Cortex of kidney (tissue), 1 donor: ENCODE measurements at places on chromosomes 16 and 17.

DNA sequence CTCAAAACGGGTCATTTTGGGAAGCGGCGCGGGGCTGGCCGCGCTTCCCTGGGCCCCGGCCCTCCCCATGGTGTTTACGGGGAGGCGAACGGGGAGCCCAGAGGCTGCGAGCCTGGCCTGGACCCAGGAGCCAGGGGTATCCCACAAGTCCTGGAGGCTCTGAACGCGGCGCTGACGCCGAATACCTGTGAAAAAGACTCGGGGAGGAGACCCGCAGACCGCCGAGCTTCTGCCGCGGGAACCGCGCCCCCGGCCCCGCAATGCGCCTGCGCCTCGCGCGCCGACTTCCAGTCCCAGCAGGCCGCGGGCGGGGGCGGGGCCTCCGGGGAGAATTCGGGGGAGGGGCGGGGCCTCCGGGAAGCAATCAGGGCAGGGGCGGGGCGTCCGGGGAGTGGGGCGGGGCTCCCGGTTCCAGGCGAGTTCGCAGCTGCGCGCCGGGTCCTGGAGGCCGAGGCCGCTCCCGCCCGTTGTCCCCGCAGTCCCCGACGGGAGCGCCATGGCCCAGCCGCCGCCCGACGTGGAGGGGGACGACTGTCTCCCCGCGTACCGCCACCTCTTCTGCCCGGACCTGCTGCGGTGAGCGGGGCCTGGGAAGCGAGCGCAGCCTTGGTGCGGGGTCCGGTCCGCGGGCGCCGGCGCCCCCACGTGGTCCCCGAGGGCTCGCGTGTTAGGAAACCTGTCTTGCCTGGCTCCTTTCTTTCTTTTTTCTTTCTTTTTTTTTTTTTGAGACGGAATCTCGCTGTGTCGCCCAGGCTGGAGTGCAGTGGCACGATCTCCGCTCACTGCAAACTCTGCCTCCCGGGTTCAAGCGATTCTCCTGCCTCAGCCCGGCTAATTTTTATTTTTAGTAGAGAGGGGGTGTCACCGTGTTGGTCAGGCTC is at the start of gene DECR2:
Gene DECR2, plus strand, starts transcription at position 418 of the 881 bp plus-strand sequence. Its CDS starts 79 bp downstream, at position 497.
- DNase-seq = no peak

DNA sequence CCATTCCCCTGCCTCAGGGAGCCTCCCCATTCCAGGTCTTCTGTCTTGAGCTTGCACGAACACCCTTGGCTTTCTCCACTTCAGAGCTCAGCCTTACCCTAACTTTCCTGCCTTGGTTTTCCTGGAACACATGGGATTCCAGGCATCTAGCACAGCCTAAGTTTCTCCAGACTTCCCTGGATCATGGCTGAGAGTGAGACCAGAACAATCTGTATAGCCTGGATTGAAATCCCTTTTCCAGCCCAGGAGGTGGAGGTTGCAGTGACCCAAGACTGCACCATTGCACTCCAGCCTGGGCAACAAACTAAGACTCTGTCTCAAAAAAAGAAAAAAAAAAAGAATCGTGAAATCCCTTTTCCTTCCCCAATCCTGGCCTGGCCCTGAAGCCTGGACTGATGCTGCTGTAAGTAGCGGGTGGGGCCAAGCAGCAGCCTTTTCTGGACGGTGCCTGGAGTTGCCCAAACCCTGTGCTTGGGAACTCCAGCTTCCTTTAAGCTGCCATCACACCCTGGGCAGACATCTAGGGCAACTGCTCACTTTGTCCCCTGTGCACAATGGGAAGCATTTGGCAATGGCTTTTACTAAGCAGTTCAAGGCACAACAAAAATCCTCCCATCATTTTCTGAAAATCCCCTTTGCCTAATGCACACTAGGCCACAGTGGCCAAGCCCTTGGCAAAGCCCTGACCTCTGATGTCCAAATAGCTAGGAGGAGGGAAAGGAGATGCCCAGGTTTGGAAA is 12.0 kb upstream of the SLC16A5 start:
- DNase-seq = no peak

DNA sequence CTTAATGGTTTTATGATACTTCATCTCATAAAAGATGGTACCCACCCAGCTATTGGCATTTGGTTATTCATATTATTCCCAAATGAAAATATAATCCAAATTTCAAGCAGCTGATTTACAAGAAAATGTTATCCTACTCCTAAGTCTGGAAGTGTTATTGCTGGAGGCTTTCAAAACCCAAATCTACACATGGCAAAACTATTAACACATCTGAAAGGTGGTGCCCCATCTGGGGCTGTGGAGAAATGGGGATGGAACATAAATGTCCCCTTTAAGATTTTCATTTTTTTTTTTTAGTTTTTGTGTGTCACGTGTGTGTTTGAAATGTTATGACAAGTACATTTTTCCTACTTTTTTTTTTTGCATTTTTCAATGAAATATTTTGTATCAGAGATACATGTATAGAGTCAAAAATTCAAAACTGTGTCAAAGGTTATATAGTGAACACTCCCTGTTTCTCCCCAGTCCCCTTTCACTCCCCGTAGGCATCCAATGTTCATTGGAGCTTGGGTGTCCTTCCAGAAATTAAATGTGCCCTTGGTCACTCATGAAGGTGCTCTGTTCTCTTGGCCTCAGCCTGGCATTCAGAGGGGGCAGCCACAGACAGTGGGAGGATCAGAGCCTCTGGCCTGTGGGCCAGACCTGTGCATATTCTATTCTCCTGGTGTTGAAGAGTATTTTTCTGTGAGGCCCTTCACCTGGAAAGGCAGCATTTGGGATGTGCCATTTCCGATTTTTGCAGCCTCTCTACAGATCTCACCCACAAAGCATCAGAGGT is 79.1 kb downstream of the CLEC16A start:
- no peak for DNase-seq

GRCh38 chr17:72125742-72126141 is 4.9 kb downstream of the SOX9 start:
- DNase-seq = no peak

- DNase-seq = no peak
These were observed 239.2 kb upstream of the MAF start for GRCh38 chr16:79839466-79840341.

DNA sequence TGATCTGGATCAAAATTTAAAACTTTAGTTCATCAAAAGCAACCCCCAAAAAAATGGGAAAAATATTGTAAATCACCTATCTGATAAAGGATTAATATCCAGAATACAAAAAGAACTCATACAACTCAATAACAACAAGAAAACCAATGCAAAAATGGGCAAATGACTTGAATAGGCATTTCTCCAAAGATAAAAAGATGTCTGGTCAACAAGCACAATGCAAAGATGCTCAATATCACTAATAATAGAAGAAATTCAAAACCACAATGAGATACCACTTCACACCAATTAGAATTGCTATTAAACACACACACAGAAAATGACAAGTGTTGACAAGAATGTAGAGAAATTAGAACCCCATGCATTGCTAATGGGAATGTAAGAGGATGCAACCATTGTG is 40.4 kb downstream of the UBE2G1 start:
- DNase-seq = no peak

DNA sequence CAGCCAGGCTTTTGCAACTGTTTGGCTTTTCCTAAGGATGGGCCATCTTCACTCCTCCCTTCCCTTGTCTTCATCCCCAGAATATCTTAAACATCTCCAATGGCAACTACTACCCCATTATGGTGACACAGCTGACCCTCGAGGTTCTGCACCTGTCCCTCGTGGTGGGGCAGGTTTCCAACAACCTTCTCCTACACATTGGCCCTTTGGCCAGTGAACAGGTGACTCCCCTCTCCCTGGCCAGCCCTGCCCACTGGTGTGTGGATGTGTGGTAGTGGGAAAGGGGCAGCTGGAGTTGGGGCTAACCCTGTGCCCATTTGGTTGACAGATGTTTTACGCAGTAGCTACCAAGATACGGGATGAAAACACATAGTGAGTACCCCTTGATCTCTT is 4.7 kb downstream of the TMEM106A start:
- no peak for DNase-seq

- DNase-seq = no peak
These were observed 19.1 kb downstream of the NPTX1 start for GRCh38 chr17:80457236-80457856.

DNA sequence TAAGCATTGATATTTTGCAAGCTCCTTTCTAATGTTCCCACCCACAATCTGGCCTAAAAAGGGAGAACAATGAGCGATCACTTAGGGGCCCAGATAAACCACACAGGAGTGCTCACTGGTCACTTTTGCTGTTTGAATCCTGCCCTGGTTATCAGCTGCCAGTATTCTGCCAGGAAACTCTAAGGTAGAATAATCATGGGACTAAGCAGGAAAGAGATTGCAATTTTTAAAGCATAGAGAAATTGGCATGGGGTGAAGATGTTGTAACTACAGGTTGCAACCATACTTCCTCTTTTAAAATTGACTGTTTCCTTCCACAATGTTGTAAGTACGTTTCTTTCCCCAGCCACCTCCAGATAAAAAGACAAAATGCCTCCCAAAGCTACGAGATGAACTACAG is 251.2 kb upstream of the CDH11 start:
- DNase-seq = no peak

- DNase-seq = no peak
These were observed 5.8 kb upstream of the RFFL start for GRCh38 chr17:35069311-35069710.

GRCh38 chr17:51427856-51428255 is 167.5 kb downstream of the UTP18 start:
- DNase-seq = no peak

DNA sequence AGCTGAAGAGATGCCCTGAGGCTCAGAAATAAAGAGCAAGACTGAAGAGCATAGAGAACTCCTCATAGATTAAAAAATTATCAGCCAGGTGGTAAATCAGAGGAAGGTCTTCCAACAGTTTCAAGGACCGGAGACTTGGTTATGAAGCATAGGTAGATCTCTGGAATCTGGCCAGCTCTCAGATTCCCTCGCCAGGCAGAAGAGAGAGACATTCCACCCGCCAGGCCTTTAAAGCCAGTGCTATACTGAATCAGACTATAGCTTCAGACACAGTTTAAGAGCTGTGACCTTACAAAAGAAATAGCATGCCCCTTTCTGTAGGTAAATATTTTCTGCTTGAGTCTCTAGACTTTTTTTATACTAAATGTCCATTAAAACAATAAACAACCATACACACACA is 70.3 kb downstream of the NFATC3 start:
- no peak for DNase-seq

DNA sequence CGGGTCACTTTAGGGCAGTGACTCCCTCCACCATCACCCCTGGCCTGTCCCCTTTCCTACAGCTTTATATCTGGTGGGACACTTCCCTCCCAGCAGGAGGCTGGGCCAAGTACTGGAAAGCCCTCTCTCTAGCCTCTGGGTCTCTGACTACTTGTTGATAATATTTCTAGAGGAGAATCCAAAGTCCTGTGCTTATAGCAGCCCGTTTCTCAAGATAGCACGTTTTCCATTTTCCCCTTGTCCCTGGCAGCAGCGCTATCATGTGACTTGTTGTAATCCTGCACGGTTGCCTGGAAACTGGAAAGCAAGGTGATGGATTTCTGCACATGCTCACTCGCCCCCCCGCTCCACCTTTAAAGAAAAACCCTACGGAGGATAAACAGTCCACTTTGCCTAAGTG is 3.3 kb upstream of the AXIN2 start:
- no peak for DNase-seq

GRCh38 chr17:75549246-75550138 is 24.0 kb downstream of the LLGL2 start:
- no peak for DNase-seq

DNA sequence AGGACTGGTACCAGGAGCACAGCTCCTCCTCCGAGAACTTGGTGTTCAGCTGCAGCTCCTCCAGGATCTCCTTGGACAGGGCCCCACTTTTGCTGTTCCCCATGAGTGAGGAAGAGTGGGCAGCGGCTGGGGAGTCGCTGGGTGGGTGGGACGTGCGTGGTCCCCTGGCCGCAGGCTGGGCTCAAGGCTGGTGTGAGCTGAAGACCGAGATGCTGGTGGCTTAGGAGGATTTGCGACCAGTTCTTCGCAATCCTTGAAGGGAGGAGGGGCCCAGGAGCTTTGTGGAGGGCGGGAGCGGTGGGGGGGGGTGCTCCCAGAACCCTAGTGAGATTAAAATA is at the start of gene RCVRN:
Gene RCVRN, minus strand, starts transcription at position 194 of the 338 bp plus-strand sequence. Its CDS starts 91 bp downstream, at position 103.
- no peak for DNase-seq

GRCh38 chr17:34549966-34550365 is 29.4 kb upstream of the TMEM132E start:
- no peak for DNase-seq

DNA sequence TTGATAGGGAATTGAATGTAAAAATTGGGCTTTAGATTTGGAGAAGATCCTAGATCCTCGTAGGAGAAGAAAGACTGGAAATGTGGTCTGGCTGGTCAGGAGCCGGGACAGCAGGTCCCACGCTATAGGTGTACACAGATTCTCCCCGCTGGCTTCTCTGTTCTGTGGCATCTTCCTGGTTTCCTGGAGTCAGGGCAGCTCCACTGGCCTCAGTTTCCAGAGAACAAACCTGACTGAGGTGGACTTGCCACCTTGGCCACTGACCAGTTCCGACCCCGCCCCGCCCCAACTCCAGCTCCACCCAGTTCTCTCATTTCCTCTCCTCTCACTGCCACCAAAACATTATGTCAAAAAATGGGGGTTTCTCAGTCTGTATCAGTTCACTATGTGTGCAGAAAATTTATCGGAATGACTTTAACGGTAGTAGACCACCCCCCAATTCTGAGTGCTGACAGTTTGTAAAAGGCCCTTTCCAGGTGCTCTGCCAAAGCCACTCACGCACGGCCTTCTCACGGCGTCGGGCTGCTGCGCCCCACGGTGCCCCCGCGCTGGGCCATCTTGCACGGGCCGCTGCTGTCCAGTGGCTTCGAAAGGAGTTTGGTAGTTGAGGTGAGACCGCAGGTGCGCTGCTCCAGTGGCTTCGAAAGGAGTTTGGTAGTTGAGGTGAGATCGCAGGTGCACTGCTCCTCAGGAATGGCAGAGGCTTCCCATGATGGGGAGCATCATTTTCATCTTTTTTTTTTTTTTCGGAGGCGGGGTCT is 161.4 kb upstream of the CHMP6 start:
- no peak for DNase-seq

DNA sequence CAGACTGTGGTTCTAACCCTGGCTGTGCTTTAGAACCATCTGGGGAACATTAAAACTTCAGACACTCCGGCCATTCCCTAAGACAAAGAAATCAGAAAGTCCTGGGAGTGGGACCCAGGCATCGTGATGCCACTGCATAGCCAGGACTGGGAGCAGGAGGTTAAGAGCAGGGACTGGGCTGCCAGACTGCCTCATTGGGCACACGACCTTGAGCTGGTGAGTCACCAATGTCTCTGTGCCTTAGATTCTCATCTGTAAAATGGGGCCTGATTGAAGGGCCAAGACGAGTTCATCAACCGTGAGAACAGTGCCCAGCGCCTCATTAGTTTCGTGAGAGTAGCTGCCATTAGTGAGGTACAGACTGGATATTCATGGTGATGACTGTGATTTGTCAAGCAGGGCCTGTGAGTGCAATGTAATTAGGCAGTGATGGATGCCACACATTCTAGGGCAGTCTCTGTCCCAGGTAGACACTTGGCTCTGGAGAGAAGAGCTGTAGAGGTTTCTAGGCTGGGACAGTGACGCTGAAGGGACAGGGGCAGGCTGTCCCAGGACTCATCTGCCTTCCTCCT is 196.8 kb downstream of the NTN1 start:
- no peak for DNase-seq
